Activated CD4-positive, alpha-beta T cell treated with anti-CD3 and anti-CD28 coated beads, Interleukin-2, amount 50 U/mL, for 1 hour (primary cell): ENCODE measurements at places on chromosomes 7 and 10.

- DNase-seq = no peak
Observed at GRCh38 chr7:46909601-46910051, 672.3 kb downstream of the TNS3 start.

- no peak for DNase-seq
Observed at GRCh38 chr10:28155726-28156125, 147.1 kb downstream of the MPP7 start.

DNA sequence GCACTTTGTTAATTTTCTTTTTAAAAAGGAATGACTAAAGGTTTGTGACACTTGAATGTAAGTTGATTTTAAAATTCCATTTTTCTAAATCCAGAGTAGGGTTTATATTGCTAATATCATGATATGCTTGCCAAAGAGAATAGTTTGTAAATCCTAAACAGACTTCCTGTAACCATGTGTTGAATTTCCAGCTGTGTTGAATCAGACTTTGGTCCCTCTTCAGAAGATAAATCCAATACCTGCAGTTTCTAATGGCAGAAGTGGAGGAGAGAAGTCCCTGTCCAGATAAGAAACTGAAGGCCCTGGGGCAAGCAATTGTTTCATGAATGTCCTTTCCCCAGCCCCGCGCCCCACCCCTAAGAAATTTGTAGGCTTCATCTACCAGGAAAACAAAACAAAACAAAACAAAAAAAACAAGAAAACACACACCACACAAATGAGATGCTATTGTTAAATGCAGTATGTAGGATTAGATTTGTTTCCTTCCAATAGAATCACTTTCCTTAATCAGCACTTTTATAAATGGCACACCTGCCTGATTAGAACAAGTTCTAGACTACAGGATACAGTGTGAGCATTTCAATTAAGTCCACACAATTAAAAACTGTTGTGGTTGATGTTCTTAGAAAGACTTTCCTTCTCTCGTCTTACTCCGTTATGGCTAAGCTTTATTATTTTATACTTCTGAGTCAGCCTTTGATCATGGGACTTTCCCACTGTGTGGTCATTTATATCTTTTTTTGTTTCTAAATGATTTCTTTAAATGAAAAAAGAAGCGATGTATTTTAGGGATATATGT lies 122.8 kb downstream of the KAT6B start:
- DNase-seq = no peak

DNA sequence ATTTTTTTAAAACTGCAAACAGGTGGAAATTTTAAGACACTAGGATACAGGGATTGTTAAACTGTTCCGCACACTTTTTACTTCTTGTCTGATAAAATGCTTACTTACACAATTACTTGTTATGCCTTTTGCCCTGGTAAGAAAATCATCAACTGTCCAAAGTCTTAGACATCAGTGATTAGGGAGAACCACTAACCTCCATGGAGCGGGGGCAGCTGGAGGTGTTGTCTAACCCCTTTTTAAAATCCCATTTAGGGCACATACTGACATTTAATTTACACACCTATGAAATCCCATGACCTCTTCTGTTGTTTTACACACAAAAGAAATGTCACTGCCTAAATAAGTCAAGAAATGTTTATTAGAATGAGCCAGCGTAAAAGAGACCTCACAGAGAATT lies 65.7 kb downstream of the TRIM24 start:
- DNase-seq = no peak

DNA sequence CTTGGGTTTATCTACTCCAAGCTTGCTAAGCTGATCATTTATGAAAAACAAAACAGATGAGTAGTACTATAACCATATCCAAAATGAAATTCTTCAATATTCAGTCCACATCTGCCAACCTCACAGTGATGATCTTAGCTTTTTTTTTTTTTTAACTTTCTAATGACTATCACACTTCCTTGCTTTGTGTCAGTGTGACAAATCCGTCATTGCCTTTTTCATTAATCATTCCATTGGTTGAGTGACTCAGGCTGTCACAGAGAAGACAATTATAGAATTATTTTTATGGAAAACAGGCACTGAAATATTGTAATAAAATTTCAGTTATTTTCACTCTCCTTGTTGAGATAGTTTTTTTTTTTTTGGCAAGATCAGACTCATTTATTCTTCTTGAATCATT lies 70.7 kb downstream of the CPVL start:
- no peak for DNase-seq

GRCh38 chr10:5538892-5539651 lies 14.3 kb downstream of the CALML3 start:
- DNase-seq = no peak

DNA sequence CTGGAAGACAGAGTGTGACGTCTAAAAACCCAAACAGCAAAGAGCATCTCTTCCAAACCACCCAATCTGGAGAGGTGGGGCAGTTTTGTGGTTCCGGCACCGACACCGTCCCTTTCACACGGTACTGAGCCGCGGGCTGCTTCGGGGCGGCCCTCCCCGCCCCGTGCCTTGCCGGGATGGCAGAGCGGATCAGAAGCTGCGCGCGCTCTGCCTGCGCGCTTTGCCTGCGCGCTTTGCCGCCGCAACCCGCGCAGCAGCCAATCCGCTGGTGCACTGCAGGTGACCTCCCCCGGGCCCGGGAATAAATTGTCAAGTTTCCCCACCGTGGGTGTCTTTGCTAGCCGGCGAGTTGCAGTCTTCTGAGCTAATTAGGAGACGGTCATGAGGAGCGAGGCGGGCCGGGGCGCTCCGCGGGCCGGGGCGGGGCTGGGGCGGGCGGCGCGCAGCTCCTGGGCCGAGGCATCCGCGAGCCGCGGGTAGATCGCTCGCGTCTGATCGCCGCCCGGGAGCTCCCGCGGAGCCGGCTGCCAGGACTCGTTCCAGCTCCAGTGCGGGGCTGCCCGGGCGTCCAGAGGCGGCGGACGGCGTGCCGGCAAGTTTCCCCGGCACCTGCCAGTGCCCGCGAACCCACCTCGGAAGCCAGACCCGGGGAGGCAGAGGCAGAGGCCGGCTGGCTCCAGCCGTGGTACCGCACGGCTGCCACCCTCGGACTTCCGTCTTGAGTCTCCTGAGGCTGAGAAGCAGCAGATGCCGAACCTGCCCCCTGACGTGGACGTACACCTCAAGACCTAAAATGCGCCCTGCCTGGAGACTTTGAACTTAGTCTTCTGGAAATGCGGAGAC lies 536.0 kb upstream of the GALNT17 start:
- no peak for DNase-seq

GRCh38 chr10:89364531-89364930 lies 13.3 kb upstream of the IFIT1B start:
- no peak for DNase-seq

DNA sequence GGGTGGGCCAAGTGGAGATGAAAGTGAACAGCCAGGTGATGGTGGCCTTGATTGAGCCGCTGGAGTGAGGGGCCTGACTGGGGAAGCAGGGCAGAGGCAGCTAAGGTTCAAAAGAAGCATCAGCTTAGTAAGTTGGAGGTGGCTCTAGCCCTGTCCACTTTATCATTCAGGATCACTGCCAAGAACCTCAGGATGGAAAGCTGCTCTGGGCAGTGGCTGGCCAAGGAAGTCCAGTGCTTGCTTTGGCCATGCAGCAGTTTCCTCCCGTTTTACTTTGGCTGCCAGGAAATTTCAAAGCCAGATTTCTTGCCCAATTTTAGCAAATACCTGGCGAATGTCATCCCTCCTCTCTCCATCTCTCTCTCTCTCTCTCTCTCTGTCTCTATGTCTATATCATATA lies 384.9 kb downstream of the PLXNA4 start:
- no peak for DNase-seq

- no peak for DNase-seq
Observed at GRCh38 chr10:82477776-82478175, 602.8 kb downstream of the NRG3 start.
